ENCODE measurements at places on chromosomes 5 and 9. TPM values are rescaled to one million over a fixed set of nuclear protein-coding genes. Genes with fewer than 3 reads are reported as not detected.
A peak's percentile ranks its signal among the peaks of the same experiment; 100 is the strongest.

GRCh38 chr5:1503241-1504068 is 20.3 kb downstream of the LPCAT1 start:
- no peaks in the 10 kb centered on the region for H3K27me3 ChIP-seq
- no peak for DNase-seq
- H3K4me3 ChIP-seq: no peak overlapping the region
- no peak overlapping the region for H3K27ac ChIP-seq

GRCh38 chr5:56746553-56747339 is 68.6 kb upstream of the MAP3K1 start:
- DNase-seq: no peak
- no peaks in the 10 kb centered on the region for H3K4me1 ChIP-seq
- H3K4me3 ChIP-seq: no peak overlapping the region
- H3K27ac ChIP-seq: no peak overlapping the region

GRCh38 chr5:134874831-134875655 is 872 bp downstream of the TXNDC15 start:
- H3K27ac ChIP-seq: peak overlapping the region; percentile 98
- peak overlapping the region; percentile 99 for H3K4me3 ChIP-seq

DNA sequence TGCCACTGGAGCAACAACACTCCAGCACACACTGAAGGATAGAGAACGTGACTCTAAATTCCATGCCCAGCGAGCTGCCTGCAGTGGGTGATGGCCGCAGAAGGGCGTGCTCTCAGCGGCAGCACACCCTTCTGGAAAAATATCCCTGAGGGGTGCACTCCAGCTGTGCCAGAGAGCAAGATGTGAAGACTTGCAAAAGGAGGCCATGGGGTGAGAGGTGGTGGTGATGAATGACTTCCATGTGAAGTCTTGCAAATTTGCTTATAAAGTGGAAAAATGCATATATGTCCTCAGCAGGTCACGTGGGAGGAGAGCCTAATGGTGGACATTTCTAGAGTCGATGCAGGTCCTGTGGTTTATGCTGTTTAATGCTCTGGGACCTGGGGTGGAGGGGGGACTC is 39.8 kb upstream of the COL5A1 start:
- H3K36me3 ChIP-seq: no peaks in the 10 kb centered on the region
- H3K4me3 ChIP-seq: no peak overlapping the region
- no peaks in the 10 kb centered on the region for H3K4me1 ChIP-seq
- no peak for DNase-seq
- no peaks in the 10 kb centered on the region for H3K27me3 ChIP-seq

DNA sequence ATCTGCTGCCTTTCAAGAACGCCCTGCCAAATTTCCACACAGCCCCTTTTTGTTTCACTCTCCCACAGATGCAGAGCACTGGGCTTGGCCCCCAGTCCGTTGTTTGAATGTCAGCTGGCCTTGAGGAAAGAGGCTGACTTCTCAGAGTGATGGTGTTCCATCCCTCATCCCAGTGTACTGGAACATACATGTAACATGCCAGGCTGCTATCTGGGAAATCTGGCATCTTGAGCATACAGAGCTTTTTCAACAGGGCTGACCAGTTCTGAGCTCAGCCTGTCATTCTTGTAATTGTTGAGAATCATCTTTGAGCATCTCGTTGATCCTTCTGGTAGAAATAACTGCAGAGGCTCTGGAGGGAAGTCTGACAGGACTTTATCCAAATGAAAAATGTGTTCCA is 2.8 kb downstream of the GALNT10 start:
- H3K4me3 ChIP-seq: peak overlapping the region; percentile 96
- H3K27me3 ChIP-seq: peaks cover 5% of the 10 kb centered on the region
- H3K27ac ChIP-seq: no peak overlapping the region
- no peak for DNase-seq
- H3K4me1 ChIP-seq: peaks cover 68% of the 10 kb centered on the region

GRCh38 chr5:101326766-101327165 is 423.7 kb upstream of the ST8SIA4 start:
- no peaks in the 10 kb centered on the region for H3K27me3 ChIP-seq
- no peaks in the 10 kb centered on the region for H3K36me3 ChIP-seq
- no peak overlapping the region for H3K27ac ChIP-seq
- no peaks in the 10 kb centered on the region for H3K4me1 ChIP-seq
- no peak for DNase-seq

DNA sequence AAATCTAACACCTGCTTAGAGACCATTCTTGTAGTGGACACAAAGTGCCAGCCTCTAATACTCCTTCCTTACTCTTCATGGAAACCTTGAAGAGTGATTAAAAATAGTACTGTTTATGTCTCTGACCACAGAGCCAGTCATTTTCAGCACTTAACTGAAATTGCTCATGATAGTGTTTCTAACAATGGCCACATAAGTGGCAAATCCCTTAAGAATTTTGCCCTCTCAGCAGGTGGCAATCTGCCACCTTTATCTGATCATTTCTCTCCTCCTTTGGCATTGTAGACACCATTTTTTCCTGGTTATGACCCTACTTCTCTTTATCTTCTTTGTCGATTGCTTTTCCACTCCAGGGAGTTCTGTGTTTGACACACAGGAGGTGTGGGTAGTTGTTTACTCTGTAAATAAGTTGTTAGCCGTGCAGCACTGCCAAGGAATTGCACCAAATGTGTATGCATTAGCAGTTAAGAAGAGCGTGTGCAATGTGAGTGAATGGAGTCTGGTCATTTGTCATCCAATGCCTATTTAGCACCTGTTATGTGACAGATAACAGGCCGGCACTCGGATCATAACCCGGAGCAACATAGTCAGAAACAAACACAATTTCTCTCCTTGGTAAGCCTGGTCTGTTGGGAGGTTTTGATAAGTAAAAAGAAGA is 36.8 kb upstream of the STARD4 start:
- H3K27me3 ChIP-seq: peaks cover 9% of the 10 kb centered on the region
- DNase-seq: no peak
- no peak overlapping the region for H3K4me3 ChIP-seq
- H3K27ac ChIP-seq: no peak overlapping the region
- no peaks in the 10 kb centered on the region for H3K36me3 ChIP-seq
- peaks cover 38% of the 10 kb centered on the region for H3K4me1 ChIP-seq

DNA sequence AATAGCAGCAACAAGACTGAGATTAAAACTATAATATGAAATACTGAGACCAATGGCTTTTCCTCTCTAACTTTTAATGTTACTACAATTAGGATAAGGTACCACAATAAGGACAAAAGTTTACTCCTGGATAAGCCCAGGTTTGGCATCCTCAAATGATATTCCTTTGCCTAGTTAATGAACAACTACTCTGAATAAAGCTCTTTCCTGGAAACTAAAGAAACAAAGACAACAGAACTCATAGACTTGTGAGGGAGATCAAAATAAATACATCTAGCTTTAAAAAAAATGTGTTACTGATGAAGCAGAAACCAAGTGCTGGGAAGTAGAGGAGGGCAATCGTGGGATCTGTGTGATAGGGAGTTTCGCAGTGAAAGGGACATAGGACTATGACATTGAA is 19.3 kb upstream of the RAPGEF6 start:
- peaks cover 4% of the 10 kb centered on the region for H3K4me1 ChIP-seq
- no peak for DNase-seq
- H3K27me3 ChIP-seq: no peaks in the 10 kb centered on the region
- H3K4me3 ChIP-seq: no peak overlapping the region
- H3K27ac ChIP-seq: no peak overlapping the region

DNA sequence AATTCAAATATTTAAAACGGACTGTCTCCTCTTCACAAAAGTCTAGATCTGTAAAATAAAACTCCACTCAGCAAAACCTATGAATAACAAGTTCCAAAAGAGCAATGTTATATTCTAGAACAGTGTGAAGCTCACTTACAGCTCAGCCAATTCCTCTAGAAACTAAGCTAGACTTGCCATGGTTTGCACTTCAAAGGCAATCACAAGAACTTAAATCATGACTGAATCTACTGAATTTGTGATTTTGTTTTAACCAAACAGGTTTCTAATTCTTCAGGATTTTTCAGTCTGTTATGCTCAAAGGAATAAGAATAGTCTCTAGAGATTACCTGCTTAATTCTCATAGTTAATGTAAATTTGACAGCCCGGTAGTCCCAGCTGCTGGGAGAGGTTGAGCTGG is 1.4 kb upstream of the PKD2L2 start:
- peaks cover 15% of the 10 kb centered on the region for H3K4me1 ChIP-seq
- H3K27me3 ChIP-seq: peaks cover 4% of the 10 kb centered on the region
- H3K36me3 ChIP-seq: no peaks in the 10 kb centered on the region
- H3K4me3 ChIP-seq: no peak overlapping the region
- H3K27ac ChIP-seq: no peak overlapping the region
- DNase-seq: no peak

DNA sequence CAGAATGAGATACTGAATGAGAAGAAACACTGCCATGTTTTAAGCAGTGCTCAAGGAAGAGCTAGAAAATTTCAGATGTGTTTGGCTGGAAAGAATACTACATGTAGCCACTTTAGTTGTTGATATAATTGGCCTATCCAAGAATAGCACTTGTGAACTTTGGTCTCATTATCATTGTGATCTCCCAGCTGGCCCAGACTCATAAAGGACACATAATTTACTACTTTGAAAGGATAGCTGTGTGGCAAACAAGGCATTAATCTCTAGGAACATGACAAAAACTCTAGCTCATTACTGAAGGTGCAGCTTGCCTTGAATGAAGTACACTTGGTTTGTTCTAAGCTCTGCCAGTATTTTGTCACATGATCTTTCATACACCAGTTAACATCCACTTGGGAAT is 356.3 kb downstream of the CSNK1G3 start:
- H3K36me3 ChIP-seq: no peaks in the 10 kb centered on the region
- no peaks in the 10 kb centered on the region for H3K27me3 ChIP-seq
- H3K4me3 ChIP-seq: no peak overlapping the region
- no peak for DNase-seq

DNA sequence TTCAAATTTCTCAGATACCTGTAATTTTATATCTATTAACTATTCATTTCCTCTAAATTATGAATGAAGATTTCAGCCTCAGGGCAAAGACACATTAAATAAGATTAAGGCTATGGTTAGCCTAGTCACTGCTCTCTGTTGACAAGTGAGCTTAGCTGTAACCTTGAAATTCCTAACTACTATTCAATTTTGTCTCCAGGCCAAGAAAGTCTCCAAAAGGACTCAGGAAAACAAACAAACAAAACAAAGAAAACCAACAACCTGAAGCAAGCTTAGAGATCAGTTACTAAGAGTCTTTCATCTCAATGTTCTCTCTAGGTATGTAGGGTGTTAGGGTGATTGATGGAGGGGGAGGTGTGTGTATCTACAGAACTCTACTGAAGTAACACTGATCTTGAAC is 9.6 kb upstream of the CTNNAL1 start:
- H3K4me1 ChIP-seq: peaks cover 6% of the 10 kb centered on the region
- H3K36me3 ChIP-seq: peaks cover 24% of the 10 kb centered on the region
- H3K27me3 ChIP-seq: no peaks in the 10 kb centered on the region
- DNase-seq: no peak
- no peak overlapping the region for H3K4me3 ChIP-seq

DNA sequence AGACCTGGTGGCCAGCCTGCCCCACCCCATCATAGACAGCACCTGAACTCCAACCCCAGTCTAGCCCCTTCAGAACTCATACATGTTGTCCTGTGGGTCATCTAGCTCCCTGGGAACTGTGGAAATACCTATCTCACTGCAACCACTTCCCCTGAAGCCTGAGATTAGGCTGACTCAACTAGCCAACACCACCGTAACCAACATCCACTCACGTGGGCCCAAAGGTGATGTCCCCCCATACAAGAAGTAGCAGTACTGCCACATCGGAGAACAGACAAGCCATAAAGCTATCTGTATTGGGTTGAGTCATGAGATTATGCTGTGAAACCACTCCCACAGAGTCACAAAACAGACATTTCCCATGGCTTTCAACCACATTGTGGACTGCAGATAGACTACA is 46.6 kb downstream of the OSMR start:
- H3K27me3 ChIP-seq: peaks cover 25% of the 10 kb centered on the region
- no peaks in the 10 kb centered on the region for H3K4me1 ChIP-seq
- no peaks in the 10 kb centered on the region for H3K36me3 ChIP-seq
- DNase-seq: no peak
- no peak overlapping the region for H3K27ac ChIP-seq

DNA sequence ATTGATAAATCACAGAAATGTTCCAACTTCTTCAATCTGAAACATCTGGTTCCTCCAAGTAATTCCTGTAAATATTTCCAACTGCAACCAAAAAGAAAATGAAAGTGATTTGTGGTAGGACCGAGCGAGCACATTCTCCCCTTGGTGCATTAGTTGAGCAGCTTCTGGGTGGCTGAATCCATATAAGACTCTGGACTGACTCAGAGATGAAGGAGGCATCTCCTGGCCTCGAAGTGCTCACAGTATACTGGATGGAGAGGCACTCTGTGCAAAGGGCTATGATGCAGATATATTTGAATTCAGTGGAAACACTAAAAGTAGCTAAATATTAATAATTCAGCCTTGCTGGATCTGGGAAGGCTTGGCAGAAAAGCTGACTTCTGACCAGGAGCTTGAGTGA is 265.0 kb downstream of the MARCHF11 start:
- no peak overlapping the region for H3K4me3 ChIP-seq
- H3K36me3 ChIP-seq: no peaks in the 10 kb centered on the region
- H3K27me3 ChIP-seq: no peaks in the 10 kb centered on the region
- no peak overlapping the region for H3K27ac ChIP-seq

DNA sequence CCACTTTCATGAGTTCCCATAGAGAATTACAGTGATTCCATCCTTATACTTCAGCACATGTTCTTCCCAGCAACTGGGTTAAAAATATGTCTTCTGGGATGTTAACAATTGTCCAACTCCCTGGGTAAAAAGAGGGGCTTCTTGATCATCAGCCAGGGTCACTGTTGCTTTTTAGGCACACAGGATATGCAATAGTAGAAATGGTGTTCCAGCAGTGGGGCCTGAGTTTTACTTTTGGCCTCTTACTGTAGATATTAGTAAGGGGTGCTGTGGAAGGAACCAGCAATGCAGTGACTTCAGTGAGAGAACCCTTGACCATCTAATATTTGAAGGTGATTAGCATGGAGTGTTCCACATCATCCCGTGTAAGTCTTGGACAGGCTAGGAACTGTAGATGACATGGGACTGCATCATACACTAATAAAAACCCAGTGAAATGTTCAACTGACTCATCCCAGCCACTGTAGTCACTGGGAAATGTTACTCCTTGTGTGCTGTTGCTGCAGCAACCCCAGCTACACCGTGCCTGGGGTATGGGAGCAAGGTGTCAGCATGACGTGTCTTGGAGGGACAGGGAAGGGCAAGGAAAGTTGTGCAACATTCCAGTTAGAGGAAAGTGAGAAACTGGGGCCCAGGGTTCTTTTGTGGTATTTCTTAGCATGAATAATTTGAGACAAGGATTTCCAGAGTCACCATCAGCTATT is 610.9 kb downstream of the RAB3C start:
- no peak for DNase-seq
- H3K4me3 ChIP-seq: no peak overlapping the region
- peaks cover 3% of the 10 kb centered on the region for H3K4me1 ChIP-seq
- H3K27ac ChIP-seq: no peak overlapping the region
- H3K36me3 ChIP-seq: no peaks in the 10 kb centered on the region
- peaks cover 28% of the 10 kb centered on the region for H3K27me3 ChIP-seq

GRCh38 chr9:74803376-74804017 is 84.2 kb downstream of the TRPM6 start:
- H3K4me3 ChIP-seq: no peak overlapping the region
- no peaks in the 10 kb centered on the region for H3K36me3 ChIP-seq
- no peak for DNase-seq
- H3K27ac ChIP-seq: no peak overlapping the region

- H3K4me1 ChIP-seq: peaks cover 34% of the 10 kb centered on the region
- H3K4me3 ChIP-seq: no peak overlapping the region
- peaks cover 6% of the 10 kb centered on the region for H3K36me3 ChIP-seq
- no peak overlapping the region for H3K27ac ChIP-seq
- no peak for DNase-seq
Observed at GRCh38 chr5:54668096-54668495, 150.5 kb downstream of the SNX18 start.

Gene GMCL2
- 0.07 TPM for total RNA-seq

Gene FAM221B
- not detected for total RNA-seq

Gene SV2C
- total RNA-seq: not detected

Gene RETREG1
- 21.5 TPM for total RNA-seq

Gene LCN15
- total RNA-seq: not detected
